ENCODE measurements at places on chromosomes 6 and 20.

GRCh38 chr6:167701010-167701409 lies 125.7 kb upstream of the AFDN start:
- no peak for DNase-seq

GRCh38 chr6:33597551-33598322 lies 17.7 kb upstream of the BAK1 start:
- DNase-seq = no peak

DNA sequence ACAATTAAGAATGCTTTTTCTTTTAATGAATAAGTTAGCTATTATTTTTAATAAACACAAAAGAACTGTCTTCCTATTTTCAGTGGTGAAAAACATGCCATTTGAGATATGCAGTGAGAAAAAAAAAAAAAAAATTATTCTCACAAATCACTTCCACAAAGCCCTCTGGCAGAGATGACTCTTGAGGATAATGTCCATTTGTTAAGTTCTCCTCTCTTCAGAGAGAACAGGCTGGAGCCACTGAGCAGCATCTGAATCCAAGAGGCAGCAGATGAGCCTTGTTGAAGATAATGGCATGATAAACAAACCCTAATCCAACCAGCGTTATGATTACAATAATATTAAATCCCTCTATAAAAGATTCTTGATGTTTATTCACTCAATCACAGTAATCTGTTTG lies 105.0 kb downstream of the PTPRK start:
- no peak for DNase-seq

DNA sequence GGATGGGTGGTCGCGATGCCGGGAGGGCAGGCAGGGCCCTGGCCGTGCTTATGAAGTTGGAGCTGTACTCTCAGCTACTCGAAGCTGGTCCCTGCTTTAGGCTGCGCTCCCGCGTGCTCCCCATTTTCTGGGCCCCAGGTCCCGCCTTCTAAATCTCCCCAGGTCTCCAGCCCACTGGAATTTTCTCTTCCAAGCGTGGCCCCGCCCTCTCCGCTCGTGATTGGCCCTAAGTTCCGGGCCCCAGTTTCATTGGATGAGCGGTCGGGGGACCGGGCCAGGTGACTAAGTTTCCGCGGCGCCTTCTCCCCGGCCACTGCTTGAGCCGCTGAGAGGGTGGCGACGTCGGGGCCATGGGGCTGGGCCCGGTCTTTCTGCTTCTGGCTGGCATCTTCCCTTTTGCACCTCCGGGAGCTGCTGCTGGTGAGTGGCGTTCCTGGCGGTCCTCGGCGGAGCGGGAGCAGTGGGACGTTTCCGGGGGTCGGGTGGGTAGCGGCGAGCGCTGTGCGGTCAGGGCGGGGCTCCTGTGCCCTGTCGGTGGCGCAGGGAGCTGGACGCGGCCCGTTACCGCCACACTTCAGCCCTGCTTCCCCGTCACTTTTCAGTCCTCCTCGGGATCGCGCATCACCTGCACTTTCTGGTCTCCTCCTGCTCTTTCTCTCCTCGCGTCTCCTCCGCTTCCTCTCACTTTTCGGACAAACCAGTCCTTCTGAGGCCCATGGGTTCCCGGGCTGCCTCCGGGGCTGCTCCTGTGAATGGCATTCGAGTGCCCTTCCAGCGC lies at the start of gene MICA:
TSS of gene MICA (plus strand) at position 313 of the 778 bp plus-strand sequence. CDS start at position 351, 38 bp downstream.
- DNase-seq = peak; percentile 75

GRCh38 chr6:40407239-40407638 lies 179.9 kb downstream of the LRFN2 start:
- no peak for DNase-seq

GRCh38 chr20:38804682-38805501 lies 605 bp upstream of the PPP1R16B start:
- peak; percentile 92 for DNase-seq

DNA sequence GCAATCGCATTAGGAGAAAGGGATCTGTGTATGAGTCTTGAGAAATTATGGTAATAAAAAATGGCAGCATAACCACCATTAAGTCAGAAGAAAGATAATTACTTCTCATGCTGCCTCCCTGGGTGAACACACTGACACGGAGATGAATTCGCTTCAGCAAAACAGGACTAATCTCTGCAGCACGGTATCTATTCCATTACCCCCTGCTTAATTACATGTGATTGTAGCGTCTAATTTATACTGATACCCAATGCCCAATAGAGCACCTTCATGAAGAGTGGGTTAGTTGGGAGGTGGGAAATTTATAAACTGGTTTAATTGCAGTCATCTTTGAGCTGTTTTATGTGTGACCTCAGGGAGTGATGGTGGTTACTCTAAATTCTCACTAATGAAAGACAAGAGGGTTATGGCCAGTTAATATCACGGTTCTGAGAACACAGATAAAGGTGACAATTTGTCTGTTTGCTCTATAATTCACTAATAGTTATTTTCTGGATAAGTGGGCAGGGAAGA lies 476.2 kb upstream of the SULF2 start:
- DNase-seq = no peak

- DNase-seq = no peak
These were observed 18.8 kb downstream of the PARD6B start for GRCh38 chr20:50750145-50750671.

DNA sequence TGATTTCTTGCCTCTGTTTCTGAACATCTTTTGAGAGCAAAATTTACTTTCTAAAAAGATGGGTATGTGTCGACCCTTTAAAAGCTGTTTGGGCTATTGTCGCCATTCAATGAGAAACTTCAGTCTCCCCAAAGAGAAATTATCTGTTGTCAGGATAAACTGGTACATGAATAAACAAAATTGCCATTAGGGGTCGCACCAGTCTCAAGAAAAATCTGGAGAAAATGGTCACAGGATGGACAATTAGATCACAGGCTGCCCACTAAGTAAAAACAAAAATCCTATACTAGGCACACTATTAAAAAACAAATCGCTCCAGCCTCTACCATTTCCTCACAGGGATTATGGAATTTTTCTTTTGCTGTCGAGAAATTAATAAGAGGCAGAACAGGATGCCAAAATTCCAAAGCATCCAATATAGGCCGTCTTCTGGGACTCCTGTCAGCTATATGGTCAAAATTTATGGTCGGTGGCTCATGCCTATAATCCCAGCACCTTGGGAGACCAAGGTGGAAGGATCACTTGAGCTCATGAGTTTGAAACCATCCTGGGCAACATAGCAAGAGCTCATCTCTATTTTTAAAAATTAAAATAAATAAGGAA lies 5.5 kb upstream of the HLA-E start:
- peak; percentile 76 for DNase-seq

DNA sequence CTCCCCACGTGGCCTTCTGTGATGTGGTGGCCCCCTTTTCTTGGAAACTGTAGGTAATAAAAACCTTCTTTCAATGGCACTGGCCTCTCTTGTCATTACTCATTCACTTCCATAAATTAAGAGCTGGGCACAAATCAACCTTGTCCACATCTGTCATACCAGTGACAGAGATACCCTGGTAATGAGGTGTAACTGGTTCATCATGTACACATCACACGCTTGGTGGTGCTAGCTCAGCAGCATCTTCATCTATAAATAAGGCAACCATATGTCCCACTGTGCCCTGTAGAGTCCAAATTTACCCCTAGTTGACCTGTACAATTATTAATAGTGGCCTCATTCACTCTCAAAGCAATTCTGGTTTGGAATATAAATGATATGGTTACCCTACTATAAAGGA lies 245.6 kb downstream of the HIVEP2 start:
- no peak for DNase-seq

- DNase-seq = no peak
These were observed 107.8 kb downstream of the DHX35 start for GRCh38 chr20:39069976-39070375.

- no peak for DNase-seq
These were observed 4.9 kb downstream of the PAX1 start for GRCh38 chr20:21710341-21710740.

GRCh38 chr6:130206479-130206878 lies 16.3 kb downstream of the SAMD3 start:
- DNase-seq = no peak

DNA sequence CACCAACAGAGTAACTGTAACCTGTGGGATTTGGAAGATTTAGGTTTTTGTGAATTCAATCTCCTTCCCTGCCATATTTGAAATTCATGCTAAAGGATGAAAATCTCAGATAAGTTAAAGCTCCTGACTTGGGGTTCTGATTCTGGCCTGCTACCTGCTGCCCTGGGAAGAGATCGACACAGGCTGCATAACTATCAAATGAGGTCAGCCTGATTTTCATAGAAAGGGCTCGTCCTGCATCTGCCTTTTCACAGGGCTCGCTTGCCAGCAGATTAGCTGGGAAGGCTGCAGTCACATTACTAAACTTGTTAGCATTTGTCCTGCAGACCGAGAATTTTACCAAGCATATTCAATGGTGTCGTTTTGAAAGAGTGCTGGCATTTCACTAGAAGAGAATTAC lies 14.6 kb downstream of the GCLC start:
- no peak for DNase-seq

- DNase-seq = no peak
These were observed 589.7 kb downstream of the CBLN4 start for GRCh38 chr20:55415567-55416142.

GRCh38 chr6:81682235-81682795 lies 70.2 kb downstream of the TENT5A start:
- no peak for DNase-seq

GRCh38 chr6:38687043-38687353 lies 15.9 kb downstream of the GLO1 start:
- no peak for DNase-seq

- no peak for DNase-seq
These were observed 38.2 kb upstream of the SLCO4A1 start for GRCh38 chr20:62603907-62604785.

DNA sequence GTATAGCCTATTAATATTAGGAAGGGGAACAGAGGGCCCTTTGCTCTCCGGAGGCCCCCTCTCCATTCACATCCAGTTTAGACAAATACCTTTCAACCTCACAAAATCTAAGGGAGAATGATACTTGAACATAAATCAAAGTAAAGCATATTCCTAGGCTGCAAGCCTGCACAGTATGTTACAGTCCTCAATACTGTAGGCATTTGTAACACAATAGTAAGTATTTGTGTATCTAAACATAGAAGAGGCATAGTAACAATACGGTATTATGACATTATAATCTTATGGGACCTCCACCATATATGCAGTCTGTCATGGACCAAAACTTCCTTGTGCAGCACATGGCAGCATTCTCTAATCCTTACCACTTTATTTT lies 2.3 kb upstream of the TREM1 start:
- no peak for DNase-seq

- DNase-seq = no peak
These were observed 474.0 kb upstream of the GJE1 start for GRCh38 chr6:141658696-141659095.

DNA sequence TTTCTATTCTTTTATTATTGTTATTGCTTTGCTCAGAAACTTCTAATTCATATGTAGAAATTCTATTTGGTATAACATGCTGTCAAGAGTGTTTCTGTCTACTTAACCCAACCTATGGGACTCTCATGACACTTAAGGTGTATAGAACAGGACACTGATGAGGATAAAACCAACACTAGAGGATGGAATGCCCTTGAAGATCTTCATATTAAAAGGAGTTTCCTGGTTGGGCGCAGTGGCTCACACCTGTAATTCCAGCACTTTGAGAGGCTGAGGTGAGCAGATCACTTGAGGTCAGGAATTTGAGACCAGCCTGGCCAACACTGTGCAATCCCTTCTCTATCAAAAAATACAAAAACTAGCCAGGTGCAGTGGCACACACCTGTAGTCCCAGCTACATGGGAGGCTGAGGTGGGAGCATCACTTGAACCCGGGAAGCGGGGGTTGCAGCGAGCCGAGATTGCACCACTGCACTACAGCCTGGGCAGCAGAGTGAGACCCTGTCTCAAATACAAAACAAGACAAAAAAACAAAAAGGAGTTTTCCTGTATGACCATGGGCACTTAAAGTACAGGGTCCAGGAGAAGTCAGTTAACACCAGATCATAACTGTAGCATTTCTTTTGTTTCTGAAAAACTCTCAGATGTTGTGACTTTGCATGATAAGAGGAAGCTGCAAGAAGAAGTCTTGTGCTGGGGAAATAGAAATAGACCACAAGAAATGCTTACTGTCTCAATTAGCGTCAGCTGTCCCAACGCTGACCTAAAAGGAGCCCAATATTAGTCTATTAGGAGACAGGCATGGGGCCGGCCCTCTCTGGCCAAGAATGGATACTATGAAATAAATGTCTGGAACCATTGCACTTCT lies 38.9 kb upstream of the CD2AP start:
- DNase-seq = no peak

- no peak for DNase-seq
These were observed 23.5 kb upstream of the NPBWR2 start for GRCh38 chr20:64130876-64131275.

DNA sequence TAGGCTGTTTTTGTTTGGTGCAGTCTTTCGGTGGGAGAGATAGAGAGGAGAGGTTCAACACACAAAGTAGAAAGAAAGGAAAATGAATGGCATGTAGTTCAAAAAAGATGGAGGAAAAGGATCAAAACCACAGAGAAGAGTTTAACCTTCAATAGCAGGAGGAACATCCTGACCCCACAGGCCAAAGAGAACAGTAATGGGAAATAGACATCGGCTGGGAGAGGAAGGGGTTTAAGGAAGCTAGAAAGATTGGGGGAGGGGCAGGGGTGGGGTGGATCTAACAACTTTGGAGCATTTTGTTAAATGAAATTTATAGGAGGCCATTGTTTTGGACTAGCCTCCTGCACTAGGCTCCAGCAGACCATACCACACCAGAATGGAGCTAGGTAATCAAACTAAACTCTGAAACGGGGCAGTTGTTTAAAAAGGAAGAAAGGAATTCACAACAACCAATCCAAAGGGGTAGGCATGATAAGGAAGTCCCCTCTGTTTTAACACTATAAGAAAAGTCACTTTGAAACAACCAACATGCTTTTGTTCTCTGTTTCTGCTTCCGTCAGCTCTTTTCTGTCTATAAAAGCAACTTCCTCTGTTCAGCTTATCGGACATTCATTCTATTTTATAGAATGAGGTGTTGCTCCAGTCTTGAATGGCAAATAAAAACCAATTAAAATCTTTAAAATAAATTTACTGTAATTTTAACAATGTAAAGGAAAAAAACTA lies 82.6 kb downstream of the EPB41L2 start:
- DNase-seq = no peak

DNA sequence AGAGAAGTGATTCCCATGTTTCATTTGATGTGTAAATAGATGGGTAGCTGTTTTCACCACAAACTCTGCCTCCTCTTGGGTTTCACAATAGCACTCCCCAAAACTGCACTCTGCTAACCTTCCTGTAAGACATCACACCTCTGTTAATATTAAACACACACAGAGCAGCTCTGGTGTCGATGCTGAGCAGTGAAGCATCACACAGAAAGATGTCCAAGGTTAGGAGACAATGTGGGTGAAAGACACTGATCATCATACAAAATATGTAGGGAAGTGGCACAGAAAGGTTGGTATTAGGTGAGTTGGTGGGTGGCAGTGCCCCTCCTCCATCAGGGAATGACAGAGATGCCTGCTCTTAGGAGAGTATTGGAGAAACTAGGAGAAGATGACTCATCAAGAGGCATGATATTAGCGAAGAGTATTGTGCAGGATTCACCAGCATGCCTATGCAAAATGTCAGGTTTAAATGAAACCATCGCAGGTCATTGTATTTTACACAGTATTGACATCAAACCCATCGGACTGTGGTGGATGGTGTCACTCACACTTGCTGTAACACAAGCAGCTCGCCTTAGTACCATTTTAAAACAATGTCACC lies 199.7 kb downstream of the TBXT start:
- no peak for DNase-seq

- no peak for DNase-seq
These were observed 76.1 kb downstream of the IRF4 start for GRCh38 chr6:467671-468082.
